ENCODE measurements at places on chromosomes 1 and 21.

DNA sequence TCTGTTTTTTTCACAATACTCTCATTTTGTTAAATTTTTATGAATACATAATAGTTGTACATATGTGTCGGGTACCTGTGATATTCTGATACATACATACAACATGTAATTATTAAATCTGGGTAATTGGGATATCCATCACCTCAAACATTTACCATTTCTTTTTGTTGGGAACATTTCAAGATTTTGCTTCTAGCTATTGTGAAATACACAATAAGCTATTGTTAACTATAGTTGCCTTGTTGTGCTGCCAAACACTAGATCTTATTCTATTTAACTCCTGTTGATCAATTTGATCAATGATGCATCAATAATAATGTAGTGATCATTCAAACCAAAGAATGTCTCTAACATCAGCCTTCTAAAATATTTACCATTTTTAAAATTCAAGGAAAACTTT, 234.6 kb upstream of the NR5A2 start:
- no peak for DNase-seq

GRCh38 chr1:227437495-227438008, 119.3 kb upstream of the CDC42BPA start:
- peak; percentile 27 for DNase-seq

DNA sequence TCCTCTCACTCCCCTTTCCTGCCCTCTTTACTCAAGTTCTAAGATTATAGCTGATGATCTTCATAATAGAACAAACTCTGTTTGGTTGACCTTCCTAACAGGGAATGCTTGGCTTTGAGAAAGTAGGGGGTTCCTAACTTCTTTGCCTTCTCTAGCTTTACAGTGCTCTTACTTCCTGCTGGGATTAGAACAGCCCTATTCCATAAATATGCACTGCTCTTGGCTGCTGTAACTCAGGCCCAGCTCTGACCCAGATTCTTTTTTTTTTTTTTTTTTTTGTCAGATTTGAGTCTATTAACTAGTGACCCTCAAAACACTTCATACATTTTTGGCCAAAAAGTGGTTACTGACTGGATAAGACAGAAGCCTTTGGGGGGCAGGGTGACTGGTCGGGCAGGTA, 39.4 kb upstream of the PIGV start:
- no peak for DNase-seq

DNA sequence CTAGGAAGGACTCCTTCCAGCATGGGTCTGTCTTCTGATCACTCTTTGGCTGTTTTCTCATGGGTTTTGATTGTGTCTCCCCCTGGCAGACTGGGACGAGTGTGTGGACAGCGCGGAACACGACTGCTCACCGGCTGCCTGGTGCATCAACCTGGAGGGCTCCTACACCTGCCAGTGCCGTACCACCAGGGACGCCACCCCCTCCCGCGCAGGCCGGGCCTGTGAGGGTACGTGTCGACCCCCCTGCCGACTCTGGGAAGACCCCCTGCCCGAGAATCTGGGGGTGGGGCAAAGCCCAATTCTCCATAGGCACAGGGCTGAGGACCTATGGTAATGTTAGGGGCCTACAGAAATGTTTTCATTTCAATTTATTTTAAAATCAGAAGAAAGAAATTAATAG, 38.4 kb downstream of the UMODL1 start:
- no peak for DNase-seq

- no peak for DNase-seq
These were observed 352.9 kb upstream of the NCAM2 start for GRCh38 chr21:20645344-20645743.

GRCh38 chr1:223429821-223430220, 36.6 kb downstream of the CCDC185 start:
- DNase-seq = no peak

DNA sequence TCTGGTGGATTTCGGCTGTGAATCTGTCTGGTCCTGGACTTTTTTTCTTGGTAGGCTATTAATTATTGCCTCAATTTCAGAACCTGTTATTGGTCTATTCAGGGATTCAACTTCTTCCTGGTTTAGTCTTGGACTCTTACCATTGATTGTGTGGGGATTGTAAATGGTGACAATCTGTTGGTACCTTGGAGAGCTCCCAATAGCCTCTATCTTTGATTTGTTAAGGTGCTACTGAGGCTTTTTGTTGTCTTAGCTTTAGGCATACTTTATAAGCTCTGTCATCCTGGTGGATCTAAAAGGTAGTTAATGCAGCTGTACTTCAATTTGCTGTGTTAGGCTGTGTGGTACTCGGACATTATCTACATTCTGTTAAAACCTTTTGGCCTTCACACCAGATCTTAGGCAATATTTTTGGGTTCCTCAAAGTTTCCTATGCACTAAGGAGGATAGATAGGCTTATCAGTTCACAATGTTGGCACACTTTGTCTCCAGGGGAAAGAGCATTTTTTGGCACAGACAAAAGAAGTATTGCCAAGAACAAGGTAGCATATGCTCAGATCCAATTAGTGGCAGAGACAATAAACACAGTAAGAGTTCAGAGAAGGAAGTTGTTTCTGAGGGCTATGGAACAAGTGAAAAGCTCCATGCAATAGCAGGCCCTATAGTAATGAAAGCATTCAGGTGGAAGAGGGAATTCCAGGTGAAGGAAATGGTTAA, 230.4 kb downstream of the PDE4B start:
- DNase-seq = no peak

GRCh38 chr1:184027826-184028695, 9.5 kb downstream of the COLGALT2 start:
- DNase-seq = no peak

DNA sequence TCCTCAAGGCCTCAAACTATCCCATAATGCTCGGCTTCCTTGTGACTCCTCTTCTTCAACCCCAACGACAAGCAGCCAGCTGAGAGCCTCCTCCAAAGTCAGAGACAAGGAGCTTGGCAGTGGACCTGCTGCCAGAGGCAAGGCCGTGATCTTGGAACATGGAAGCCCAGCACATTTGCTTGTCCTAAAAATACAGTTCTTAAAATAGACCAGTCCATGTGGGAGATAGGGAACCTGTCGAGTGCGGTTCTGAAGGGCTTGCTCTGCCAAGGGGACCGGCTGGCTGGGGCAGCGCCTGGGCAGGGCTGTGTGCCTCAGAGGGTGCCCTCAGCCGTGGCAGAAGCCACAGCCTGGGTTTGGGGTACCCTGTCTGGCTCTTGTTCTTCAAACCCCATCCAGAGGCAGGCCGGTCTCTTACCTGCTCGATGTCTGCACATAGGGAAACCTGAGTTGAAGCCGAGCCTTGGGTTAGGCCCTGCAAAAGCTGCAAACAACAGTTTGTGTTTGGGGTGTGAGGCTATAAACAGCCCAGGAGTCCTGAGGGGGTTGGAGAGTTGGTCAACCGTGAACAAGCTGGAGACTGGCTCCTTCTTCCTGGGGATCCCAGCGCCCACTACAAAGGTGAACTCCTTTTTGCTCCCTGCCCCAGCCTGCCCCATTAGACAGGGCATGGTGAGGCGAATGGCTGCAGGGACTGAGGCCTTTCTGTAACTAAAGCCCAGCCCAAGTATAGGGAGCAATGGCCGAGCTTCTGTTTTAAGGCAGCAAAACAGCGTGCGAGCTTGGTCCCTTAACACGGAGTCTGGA, 228.8 kb downstream of the CAMTA1 start:
- no peak for DNase-seq

DNA sequence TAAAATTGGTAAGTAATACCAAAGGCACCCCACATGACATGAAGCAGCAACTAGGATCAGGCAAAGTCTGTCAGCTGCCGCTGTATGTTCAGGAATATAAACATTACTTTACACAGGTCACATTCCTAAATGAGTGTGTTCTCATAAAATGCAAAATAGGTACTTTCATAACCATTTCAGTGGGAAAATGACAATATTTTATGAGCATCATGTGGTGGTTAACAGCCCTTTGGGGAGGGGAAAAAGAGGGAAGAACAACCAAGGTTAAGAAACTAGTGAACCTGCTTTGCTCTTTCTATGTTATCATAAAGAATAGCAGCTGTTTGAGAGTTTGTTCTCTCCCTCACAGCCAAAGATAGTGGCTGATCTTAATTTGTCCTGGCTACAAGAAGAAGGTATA, 105.4 kb upstream of the LBR start:
- no peak for DNase-seq

DNA sequence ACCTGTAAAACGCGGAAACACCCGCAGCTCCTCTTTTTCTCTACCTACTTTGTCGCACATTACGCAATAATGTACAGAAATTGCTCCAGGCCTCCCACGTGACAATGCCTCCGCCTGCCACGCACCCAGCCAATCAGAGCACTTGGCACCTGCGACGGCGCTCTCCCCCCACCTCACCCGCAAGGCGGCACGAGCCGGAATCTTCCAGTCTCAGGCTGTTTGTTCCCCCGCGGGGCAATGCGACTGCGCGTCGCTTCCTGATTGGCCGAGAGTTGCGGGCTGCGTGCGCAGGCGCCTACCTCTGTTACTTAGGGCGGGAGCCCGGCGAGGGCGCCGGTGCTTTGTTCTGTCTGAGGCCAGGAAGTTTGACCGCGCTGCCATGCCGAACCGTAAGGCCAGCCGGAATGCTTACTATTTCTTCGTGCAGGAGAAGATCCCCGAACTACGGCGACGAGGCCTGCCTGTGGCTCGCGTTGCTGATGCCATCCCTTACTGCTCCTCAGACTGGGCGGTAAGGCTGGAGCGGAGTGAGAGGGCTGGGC, at the start of gene MAEL:
Gene MAEL (plus strand): TSS at position 307 of the 542 bp plus-strand sequence. CDS start 73 bp downstream, at position 380.
- no peak for DNase-seq

GRCh38 chr1:21229246-21230000, 52.7 kb upstream of the EIF4G3 start:
- DNase-seq = no peak

- DNase-seq = no peak
These were observed 126.9 kb downstream of the LRIG2 start for GRCh38 chr1:113199760-113200455.

- DNase-seq = peak; percentile 58
These were observed 4.6 kb upstream of the CLCA2 start for GRCh38 chr1:86419277-86419903.

DNA sequence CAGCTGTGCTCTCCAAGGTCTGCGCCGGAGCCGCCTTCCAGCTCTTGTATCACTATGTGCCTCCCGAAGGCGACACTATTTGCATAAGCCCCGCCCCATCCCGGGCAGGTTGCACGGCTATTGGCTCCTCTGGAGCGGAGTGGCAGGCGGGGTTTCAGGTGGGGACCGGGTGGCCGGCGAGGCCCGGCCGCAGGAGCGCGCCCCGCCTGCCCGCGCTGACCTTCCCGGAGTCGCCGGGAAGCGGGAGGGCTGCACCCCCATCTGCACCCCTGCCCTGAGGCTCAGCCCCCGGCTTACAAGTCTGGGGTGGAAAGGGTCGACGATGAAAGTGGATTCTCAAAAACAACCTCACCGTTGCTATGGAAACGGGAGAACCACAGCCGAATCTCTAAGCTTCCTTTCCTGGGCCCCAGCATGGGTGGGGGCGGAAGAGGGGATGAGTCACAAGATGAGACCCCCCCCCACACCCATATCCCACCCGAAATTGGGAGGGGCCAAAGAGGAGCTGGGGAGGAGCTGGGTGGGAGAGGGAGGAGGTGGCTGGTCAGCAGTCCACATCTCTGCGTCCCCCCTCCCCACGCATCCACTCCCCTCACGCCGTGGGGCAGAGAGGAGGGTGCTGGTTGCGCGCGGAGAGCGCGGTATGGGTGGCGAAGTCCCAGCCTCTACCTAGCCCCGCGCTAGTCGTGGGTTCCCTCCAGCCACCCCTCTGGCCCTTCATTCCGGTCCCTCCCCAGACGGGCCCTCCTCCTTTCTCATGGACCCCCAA, at the start of gene HPCAL4:
Gene HPCAL4 (minus strand): TSS at position 51 of the 769 bp plus-strand sequence. CDS start 6,830 bp downstream, outside the sequence.
- peak; percentile 85 for DNase-seq

DNA sequence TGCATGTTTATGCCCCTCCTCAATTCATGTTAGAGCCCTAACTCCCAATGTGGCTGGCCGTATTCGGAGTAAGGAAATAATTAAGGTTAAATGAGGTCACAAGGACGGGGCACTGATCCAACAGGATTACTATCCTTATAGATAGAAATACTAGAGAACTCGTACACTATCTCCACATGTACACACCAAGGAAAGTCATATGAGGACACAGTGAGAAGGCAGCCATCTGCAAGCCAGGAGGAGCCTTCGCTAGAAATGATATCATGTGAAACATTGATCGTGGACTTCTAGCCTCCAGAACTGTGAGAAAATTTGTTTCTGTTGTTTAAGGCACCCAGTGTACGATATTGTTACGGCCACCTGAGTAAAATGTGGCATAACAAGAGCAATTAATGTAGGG, 79.7 kb downstream of the FAF1 start:
- DNase-seq = no peak

GRCh38 chr1:20712215-20712577, 5.6 kb downstream of the KIF17 start:
- DNase-seq = no peak

DNA sequence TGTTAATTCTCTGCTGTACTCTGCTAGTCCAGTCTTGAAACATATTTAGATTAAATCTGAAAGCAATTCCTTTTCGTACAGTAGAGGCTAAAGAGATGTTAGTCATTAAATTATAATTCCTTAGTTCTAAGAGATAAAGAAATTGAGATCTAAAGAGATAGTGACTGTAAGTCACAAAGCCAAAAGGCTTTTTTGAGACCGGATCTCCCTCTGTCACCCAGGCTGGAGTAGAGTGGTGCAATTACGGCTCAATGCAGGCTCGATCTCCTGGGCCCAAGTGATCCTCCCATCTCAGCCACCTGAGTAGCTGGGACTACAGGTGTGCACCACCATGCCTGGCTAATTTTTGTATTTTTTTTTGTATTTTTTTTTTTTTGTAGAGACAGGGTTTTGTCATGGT, 64.7 kb downstream of the TPR start:
- no peak for DNase-seq

Data from GM20000 (cell line).